ENCODE measurements at places on chromosomes 2 and 18.
A peak's percentile ranks its signal among the peaks of the same experiment; 100 is the strongest.

- no peak for DNase-seq
These were observed 19.8 kb downstream of the GPC1 start for GRCh38 chr2:240455272-240455646.

GRCh38 chr2:148238561-148238960 is 217.7 kb downstream of the MBD5 start:
- DNase-seq = no peak

DNA sequence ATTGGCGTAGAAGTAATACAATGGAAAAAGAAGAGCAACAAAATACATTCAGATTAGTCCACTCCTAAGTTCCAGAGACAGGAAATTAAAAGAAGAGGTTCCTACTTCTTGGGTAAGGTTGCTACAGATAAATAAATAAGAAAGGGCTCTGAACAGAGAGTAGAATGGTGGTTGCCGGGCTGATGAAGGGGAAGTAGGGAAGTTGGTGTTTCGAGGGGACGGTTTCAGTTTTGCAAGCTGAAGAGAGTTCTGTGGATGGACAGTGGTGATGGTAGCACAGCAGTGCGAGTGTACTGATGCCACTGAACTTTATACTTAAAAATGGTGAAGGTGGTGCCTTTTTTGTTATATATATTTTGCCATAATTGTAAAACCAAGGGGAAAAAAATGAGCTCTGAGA is 48.2 kb downstream of the CABYR start:
- DNase-seq = no peak

DNA sequence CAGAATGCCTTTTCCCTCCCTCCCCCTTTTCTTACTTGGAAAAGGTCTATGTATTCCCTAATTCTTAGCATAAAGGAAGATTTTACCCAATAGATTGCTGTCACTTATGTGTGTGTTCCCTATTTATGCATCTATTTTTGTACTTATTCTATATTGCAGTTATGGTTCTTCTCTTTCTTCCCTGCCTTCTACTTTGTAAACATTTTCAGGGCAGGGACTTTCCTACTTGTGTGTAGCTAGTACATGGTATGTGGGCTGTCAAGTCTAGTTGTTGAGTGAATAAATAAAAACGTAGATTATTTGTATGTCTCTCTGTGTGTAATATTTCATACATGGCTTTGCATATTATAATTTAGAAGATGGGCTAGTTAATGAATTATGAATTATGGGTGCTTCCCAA is 45.3 kb downstream of the PSMD14 start:
- DNase-seq = no peak

GRCh38 chr18:34872066-34872465 is 162.0 kb downstream of the DTNA start:
- DNase-seq = no peak

GRCh38 chr2:231429901-231430300 is 34.4 kb downstream of the NCL start:
- no peak for DNase-seq

DNA sequence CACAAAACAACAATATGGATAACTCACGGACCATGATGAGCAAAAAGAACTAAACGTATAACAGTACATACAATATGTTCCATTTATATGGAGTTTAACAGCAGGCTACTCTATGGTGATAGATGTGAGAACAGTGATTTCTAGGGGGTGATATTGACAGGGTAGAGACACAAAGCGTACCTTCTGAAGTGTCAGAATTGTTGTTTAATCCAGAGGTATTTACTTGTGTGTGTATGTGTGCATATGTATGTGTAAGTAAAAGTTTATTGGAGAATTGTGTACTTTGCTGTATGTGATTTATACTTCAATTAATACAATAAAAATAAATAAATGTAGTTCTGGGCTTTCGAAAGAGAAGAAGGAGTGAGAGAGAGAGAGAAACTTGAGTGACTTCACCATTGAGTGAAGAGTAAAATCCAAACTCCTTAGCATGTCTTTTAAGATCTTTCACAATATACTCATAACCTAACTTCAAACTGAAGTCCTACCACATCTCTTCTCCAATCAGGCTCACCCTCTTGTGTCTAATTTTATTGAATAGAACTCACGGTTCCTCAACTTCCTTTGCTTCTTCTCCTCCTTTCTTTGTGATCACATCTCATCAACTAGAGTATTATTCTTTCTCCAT is 126.0 kb upstream of the KLF7 start:
- no peak for DNase-seq

DNA sequence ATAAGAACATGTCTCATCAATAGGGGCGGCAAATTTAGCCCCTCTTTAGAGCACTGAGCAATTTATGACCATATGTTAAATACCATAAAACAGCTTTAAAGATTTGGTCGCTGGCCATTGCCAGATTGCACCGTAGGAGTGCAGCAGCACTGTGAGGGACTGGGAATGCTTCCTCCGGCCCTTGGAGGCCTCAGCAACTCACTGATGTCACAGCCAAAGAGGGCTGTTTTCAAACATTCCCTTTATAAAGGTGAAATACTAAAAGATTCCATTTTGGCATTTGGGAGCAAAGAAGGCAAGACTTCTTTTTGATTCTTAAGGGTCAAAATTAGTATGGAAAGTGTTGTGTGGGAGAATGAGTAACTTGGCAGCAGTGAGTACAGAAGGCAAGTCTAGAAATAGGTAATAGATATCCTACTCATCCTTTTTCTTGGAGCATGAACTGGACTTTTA is 63.7 kb downstream of the BABAM2 start:
- DNase-seq = no peak

DNA sequence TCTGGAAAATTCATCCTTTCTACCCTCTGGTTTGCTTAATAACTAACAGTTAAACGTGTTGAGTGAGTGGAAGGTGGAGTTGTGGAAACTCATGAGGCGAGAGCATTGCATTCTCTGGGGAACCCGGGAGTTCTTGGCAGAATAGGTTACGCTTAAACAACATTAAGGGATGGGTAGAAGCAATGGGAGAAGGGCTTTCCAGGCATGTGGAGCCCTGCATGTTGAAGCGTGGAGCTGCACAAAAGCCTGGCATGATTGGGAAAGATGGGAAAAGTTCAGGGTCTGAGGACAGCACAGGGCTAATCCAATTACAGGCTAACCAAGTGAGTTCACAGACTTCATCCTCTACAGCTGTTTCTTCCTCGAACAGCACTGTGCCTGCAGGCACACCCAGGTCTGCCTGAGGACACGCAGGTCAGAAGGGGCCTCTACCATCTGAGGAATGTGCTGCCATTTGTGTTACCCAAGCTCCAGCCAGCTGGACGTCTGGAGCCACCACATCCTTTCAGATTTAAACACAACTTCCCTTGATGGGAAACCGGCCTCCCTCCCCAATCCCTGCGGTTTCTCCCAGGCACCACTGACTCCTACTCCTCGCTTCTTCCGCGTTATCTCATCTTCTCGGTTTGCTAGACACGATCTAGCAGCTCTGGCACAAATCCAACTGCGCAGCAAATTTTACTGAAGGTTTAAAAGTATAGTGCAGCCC is 164.2 kb downstream of the ANTXR1 start:
- DNase-seq = peak; percentile 27

GRCh38 chr2:204507636-204508035 is 37.6 kb upstream of the PARD3B start:
- DNase-seq = no peak

DNA sequence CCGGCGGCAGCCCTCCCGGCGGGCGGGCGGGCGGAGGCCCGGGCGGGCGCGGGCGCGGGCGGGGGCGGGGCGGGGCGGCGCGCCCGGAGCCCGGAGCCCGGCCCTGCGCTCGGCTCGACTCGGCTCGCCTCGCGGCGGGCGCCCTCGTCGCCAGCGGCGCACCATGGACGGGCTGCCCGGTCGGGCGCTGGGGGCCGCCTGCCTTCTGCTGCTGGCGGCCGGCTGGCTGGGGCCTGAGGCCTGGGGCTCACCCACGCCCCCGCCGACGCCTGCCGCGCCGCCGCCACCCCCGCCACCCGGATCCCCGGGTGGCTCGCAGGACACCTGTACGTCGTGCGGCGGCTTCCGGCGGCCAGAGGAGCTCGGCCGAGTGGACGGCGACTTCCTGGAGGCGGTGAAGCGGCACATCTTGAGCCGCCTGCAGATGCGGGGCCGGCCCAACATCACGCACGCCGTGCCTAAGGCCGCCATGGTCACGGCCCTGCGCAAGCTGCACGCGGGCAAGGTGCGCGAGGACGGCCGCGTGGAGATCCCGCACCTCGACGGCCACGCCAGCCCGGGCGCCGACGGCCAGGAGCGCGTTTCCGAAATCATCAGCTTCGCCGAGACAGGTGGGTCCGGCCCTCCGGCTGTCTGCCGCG is at the start of gene INHBB:
Gene INHBB (plus strand): TSS at position 111 of the 641 bp plus-strand sequence. CDS start 53 bp downstream, at position 164.
- DNase-seq = no peak

DNA sequence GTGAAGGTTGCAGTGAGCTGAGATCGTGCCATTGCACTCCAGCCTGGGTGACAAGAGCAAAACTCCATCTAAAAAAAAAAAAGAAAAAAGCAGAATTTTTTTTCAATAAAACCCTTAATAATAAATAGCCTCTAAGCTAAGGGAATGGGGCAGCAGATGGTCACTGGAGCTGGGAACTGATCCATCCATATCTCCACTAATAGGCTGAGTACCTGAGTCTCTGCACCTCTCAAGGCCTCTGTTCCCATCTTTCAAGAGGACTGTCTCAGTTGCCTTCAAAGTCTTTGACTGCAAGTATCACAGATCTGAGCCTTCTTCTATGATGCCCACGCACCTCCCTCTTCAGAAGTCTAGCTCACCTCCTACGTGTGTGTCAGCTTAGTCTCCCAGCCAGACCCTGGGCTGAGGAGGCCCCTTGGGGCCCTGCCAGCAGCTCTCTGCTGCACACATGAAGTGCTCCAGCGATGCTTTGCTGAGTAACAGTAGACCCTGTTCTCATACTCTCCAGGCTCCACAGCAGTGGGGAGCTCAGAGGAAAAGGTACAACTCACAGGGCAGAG is 32.9 kb downstream of the ST8SIA5 start:
- no peak for DNase-seq

DNA sequence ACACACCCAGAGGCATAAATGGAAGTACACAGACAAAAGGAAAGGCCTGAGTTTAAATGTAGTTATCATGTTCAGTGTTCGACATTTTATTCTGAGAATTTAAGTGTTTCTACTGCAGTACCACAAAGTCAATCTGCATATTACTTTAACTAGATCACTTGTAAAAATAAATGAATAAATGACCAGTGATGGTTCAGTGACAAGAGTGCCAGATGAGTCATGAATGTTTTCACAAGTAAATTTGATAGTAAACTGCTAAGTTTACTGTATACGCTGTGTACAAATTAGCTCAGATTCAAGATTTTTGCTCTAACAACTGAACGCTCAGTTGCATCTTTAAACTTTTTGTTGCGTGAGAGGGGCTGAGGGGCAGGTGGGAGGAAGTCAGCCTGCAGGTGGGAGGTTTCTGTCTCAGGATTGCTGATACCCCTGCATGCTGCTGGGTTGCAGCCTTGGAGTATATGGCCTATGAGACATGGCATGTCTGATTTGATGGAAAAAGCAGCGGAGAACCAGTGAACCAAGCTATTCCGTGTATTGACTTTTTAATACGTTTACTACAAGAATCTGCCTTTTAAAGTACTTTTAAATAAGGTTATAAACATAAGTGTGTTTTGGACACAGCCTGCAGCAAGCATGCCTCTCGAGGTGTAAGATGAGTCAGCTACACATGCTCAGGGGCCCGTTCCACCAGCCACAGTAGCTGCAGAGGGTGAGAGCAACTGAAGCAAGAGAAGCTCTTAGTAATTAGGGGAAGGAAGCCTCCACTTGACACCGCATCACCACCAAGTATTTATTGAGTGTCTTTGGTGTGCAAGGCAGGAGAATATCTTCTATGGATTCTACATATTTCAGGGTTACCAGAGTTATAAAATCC is 245.1 kb downstream of the NEDD4L start:
- no peak for DNase-seq

- no peak for DNase-seq
These were observed 298.4 kb downstream of the NYAP2 start for GRCh38 chr2:225697936-225698335.

DNA sequence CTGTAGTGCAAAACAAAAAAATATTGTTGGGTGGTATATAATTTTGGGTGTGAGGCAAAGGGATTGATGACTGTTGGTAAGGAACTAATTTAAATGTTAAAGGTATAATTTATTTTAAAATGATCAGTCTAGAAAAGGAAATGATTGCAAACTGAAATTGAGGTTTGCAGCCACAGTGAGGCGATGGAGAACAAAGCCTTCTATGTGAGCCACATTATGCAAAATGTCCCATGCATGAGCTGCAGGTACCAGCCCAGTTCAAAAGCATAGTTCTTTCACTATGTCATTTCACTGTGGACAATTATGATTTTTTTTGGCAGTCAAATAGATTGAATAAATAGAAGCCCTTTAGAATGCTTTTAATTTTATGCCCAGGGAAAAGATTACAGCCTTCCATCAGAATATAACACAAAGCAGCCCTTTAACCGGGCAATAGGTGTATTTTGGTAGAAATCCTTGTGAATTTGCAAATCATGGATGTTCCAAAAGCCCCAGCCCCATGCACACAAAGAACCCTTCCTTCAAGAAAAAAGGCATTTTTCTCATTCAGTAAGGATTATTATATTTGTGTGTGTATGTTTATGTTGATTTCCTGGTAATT is 1.7 kb downstream of the MAP2 start:
- DNase-seq = no peak

GRCh38 chr2:240217431-240218301 is 77.2 kb upstream of the OTOS start:
- DNase-seq = no peak

GRCh38 chr2:157444641-157445040 is 752 bp upstream of the CYTIP start:
- no peak for DNase-seq

DNA sequence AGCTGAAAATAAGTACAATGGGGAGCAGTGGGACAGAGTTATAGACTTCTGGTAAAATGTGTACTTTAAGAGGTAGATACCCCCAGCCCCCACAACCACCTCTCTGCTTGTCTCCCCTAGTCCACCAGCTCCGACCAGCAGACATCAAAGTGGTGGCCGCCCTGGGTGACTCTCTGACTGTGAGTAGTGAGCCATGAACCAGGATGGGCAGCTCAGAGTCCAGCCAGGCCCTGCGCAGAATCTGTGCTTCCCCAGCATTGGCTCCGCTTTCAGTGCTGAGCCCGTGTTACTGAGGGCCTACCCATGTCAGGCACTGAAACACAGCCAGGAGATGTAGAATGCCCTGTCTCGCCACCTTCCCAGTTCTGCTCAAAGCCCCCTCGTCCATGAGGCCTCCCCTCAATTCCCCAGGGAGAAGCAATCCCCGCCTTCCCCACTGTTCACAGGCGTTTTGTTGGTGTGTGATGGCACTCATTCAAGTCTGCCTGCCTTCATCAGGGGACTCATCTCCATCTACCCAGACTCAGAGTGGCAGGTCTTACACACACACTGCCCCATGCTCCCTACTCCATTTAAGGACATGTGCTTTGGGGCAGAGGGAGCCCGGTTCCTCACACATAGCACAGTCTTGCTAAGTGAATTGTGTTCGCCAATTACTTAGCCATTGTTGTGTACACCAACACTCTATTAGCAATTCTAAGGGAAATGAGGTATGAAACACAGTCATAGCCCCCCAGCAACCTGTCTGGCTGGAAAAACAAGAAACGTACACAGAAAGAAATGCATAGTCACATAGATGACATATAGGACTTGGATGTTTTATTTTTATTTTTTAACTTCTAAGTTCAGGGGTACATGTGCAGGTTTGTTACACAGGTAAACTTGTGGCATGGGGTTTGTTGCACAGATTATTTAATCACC is 122.6 kb downstream of the PLB1 start:
- DNase-seq = no peak

- DNase-seq = no peak
These were observed 89.7 kb upstream of the CYP1B1 start for GRCh38 chr2:38165698-38166097.
